ENCODE measurements at places on chromosomes 11 and 22. TPM values are rescaled to one million over a fixed set of nuclear protein-coding genes. Genes with fewer than 3 reads are reported as not detected.

The FGF3 gene
- not detected for total RNA-seq

The C11orf16 gene
- total RNA-seq, result not detected

DNA sequence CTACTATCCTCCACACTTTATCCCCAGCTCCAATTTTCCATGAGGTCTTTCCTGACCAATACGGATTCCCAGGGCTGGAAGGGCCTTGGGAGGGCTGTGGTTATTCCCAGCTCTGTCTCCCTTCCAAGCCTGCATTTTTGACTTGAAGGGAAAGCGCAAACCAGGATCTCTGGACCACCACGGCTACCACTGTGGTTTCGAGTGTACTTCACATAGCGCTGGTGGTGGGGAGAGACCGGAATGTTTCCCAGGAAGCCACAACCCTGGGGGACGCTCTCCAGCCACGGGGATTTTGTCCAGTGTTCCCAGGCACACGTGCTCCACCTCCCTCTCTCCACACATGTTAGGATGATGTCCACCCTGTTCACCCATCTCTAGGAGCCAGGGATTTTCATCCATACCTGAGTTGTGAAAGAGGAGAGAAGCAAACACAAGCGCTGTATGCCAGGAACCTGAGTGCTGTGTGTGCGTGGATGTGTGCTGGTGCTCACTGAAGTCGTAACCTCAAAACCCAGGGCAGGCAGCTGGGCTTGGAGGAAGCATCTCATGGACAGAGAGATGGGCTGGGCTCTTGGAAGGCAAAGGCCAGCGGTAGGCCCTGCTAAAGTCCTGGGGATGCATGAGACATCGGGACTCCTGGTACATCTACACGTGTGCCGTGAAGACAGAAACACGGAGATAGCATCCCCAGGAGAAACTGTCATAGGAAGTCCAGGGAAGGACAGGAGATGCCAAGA is 1.3 kb upstream of the NPTXR start:
- no peak for DNase-seq

DNA sequence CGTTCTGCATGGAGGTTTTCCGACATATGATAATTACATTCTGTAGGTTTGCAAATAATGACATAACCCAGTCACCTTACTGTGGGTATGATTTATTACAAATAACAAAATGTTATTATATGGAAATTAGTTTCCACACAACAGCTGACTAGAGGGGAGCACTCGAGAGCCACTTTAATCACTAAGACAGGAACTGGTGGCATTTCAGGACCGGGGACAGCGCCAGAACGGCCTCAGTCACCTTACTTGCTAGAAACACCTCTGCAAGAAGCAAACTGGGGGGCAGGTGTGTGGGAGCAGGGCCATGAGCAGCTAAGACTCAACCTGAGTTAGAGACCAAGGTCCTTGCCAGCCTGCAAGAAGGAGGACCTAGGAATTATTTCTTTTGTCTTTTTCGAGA is 199.9 kb downstream of the DSCAML1 start:
- DNase-seq, result peak; percentile 39

The FIBP gene
- 44.3 TPM for total RNA-seq

The NDUFA6 gene
- total RNA-seq, result 247 TPM

- peak; percentile 88 for DNase-seq
These were observed 80.0 kb upstream of the PPARA start for GRCh38 chr22:46070215-46070802.

DNA sequence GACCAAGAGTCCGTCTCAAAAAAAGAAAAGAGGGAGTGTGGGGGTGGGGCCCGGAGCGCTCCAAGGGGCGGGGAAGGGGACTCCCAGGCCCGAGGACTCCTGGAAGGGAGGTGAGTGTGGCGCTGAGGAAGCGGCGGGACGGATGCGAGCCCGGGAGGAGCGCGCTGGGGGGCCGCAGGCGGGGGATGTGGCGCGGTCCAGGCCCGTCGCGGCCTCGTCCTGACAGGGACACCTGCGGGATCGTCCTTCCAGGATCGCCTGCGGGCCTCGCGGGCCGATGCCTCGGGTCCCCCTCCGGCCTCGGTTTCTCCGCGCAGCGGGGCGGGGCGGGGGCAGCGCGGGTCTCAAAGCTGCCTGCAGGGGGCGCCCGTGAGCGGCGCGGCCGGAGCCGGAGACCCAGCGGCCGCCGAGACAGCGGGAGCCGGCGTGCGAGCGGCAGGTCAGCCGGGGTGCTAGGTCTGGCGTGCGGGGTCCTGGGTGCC is 3.8 kb upstream of the ADORA2A start:
- DNase-seq, result peak; percentile 73

DNA sequence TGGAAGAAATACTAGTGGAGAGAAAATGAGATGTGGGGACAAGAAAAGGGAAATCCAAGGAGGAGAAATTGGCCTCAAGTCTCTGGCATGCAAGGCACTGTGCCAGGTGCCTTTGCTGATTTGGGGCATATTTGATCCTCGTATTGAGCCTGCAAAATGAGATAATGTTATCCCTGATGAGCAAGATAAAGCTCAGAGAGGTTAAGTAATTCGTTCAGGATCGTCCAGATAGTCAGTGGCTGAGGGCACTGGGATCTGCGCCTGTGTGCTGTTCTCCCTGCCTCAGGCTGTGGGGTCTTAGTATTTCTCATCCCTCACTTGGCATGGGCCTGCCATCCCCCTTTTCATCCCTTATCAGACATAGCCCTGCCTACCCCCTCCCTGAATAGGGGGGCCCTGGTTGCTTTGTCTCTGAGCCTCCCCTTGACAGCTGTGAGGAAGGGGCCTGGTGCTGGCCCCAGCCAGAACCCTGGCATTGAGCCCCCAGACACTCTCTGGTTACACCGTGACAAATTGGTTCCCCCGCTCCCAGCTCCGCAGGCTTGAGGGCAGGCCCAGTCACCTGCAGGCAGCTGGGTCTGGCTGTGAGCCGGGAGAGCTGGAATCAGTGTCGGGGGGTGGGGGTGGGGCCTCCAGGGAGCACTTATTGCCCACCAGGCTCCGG is 85.7 kb downstream of the NECTIN1 start:
- no peak for DNase-seq

DNA sequence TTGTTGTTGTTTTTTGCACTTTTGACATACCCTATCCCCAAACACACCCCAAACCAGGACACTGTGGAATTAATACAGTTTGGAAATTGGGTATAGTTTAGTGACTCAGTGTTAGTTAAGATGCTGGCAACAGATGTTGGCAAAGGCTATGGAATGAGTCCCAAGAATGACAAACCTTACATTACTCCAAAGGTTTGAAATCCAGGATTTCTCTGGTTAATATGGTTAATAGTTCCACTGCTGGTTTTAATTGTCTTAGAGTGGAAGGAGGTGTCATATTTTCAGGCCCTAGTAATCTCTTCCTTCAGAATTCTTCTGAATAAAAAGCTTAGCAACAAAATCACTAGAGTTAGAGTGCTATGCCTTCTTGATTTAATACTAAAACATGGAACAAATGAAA is 775 bp downstream of the LPXN start:
- no peak for DNase-seq

DNA sequence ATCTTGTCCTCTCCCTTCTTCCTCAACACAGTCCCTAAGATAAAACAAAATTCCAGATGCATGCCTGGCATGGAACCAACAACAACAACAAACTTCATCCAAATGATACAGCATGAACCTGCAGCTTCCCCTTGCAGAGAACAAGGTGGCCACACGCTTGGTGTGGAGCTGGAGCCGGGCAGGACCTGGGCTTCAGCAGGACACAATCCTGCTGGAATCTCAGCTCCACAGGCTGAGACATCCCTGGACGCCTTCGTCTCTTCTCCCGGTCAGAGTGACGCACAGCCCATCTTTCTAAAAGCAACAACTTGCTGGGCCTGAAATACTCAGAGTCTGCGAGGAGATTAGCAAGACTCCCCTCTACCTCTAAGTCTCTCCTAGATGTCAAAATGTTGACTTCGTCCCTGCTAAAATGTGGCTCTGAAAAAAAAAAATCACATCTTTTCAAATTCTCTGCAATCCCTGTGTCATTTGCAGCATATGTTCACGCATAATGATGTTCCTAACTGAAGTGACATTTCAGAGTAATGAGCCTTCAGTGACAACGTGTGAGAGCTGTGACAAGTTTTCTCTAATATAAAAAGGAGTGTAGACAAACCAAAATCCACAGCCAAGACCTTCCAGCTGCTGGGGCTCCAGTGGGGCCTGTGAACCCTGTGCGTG is 1232.3 kb downstream of the TBC1D22A start:
- no peak for DNase-seq

The NPTXR gene
- total RNA-seq, result 30.8 TPM

DNA sequence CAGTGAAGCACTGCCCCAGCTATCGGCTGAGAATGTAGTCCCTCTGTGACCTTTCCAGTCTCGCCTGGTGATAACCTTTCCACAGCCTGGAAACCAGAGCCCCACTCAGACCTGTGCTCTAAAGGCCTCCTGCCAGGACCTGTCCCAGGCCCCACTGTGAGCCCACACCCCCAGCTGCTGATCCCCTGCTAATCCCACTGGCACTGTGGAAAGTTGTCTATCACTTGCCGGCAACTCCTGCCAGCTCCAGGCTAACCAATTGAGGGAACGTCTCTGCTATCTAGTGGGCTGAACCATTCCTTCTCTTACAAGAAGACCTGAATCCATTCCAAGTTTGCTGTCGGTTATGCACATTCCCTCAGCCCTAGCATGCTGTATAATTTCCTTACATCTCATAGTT is 328.2 kb downstream of the FAM181B start:
- DNase-seq, result no peak

GRCh38 chr11:35655856-35656255 is 6.7 kb upstream of the TRIM44 start:
- no peak for DNase-seq

DNA sequence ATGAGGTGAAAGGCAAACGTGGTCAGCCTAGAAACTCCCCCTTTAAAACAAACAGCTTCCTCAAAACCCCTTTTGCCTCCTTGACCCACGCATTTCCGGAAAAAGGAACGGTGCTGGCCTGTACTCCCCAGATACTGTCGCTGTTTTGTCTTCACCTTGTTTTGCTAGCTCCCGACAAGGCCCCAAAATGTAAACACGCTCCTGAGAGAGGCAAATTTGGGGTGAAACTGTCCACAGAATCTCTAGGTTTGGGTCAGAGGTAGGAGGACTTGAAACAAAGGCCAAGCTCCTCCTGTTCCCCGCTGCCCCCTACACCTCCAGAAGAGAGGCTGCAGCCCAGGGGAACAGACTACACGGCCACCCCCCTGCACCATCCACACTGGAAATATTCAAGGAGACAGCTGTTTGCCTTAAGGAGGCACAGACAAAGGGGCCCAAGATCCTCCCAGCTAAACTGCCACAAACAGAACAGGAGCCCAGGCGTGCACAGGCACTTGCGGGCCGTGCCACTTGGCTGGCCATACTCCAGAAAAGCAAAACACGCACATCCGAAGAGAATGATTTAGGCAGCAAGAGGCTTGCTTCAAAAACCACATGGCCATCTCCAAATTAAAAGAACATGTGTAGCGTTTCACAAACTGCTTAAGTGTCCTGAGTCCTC is 160.5 kb upstream of the GRK3 start:
- DNase-seq, result no peak

- DNase-seq, result peak; percentile 83
These were observed 20.1 kb upstream of the PEX26 start for GRCh38 chr22:18057568-18058209.

The IFITM10 gene
- total RNA-seq, result 0.76 TPM

DNA sequence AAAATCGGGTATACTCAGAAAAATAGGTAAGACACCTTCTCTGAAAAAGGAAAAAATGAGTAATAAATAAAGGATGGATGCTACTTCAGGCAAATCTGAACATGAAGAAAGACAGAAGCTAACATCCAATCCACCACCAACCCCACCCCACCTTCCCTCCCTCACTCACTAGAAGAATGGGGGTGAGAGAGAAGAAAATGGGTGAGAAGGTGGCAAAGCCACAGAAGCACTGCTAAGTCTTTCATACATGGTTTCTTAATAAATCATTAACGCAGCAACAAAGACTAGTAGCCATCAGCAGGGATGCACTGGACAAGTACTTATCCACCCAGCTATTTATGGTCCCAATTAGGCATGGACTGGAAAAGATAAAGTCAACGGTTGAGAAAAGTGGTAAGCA is 5.9 kb downstream of the FHIP1B start:
- no peak for DNase-seq

The KDM4E gene
- not detected for total RNA-seq

Data from left cardiac atrium (tissue), 4 donors.